ENCODE measurements at places on chromosomes 1 and 21.

- no peak for DNase-seq
Observed at GRCh38 chr1:30721812-30722537, 1.4 kb downstream of the MATN1 start.

DNA sequence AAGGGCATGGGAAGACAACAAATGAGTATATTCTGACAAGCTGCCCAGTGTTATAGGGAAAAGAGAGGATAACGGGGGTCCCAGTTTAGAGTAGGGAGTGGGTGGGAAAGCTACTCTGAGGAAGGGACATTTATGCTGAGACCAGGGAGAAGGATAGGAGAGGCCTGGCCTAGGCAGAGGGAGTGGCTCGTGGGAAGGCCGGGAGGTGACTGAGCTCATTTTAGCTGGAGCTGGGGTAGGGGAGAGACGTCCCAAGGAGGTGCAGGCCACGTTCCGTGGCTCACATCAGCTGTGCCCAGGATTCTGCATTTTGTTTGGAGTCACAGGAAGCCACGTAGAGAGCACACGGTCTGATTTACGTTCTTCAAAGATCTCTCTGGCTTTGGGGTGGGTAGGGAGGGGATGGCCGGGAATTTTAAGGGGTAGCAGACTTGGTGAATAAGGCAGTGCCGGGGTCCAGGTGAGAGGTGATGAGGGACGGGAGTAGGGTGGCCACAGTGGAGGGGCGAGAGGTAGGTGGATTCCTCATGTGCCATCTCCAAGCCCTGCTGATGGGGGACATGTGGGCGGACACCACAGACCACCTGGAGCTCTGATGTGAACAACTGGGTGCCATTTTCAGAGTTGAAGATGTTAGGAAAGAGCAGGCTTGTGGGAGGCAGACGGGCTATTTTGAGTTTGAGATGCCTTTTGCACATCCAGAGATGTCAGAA is 4.7 kb downstream of the TINAGL1 start:
- no peak for DNase-seq

DNA sequence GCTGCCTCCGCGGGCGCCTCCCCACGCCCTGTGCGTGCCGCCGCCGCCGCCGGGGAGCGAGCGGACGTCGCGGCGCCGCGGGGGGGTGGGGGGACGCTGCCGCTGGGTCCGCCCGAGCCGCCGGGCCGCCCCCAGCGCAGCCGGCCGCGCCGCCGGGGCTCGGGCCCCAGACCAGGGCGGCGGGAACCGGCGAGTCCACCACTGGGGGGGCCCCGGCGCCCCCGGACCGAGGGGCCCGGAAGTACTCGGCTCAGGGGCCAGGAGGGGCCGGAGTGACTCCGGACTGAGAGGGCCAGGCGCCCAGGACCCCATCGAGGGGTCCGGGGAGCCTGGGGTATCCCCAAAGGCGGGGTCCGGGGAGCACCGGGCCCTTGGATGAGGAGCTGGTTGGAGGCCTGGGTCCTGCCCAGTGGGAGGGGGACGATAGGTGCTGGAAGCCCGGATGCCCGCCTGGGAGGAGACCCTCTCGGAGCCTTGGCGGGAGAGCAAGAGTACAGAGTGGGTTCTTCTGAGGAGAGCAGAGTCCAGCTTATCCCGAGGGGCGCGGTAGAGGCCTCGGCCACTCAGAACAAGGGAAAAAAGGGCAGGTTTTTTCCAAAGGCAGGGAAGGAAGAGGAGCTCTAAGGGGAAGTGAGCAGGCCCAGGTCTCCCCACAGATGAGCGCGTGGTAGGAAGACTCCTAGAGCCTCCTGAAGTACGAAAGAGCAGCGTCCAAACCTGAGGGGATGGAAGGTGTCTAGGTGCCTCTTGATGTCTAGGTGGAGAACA is 556 bp downstream of the GMEB1 start:
- DNase-seq, result peak; percentile 68

DNA sequence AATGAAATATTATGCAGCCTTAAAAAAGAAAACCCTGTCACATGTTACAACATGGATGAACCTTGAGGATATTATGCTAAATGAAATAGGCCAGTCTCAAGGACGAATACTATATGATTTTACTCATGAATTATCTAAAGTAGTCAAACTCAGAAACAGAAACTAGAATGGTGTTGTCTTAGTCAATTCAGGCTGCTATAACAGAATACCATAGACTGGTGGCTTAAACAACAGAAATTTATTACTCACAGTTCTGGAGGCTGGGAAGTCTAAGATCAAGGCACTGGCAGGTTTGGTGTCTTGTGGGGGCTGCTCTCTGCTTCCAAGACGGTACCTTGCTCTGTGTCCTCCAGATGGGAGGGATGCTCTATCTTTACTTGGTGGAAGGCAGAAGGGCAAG is 113.8 kb upstream of the DNAH14 start:
- DNase-seq, result no peak

GRCh38 chr1:85137660-85138059 is 63.2 kb downstream of the SYDE2 start:
- no peak for DNase-seq

DNA sequence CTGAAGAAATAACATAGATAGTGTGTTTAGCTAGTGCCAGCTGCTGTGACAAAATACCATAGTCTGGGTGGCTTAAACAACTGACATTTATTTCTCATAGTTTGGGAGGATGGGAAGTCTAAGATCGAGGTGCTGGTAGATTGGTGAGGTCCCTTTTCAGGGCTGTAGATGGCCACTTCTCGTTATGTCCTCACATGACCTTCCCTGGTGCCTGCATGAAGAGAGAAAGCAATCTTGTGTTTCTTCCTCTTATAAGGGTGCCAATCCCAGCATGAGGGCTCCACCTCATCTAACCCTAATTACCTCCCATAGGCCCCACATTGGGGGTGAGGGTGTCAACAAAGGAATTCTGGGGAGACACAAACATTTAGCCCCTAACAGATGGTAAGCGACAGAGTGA is 9.3 kb downstream of the MTARC2 start:
- no peak for DNase-seq

DNA sequence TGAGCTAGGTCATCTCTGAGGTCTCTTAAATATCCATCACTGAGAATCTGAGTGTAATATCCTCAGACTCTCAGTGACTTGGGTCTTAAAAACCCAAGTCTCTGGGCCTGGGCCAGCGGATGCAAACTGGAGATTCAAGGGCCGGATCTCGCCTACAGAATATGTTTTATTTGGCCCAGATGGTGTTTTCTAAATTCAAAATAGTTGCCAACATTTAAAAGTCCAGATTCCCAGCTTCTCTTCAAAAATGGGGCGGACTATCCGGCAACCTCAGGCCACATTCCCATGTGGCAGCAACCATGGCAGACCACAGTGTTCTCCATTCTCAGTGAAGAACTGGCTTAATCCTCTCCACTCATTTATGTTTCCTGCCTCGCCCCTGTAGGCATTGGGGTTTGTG is 12.7 kb upstream of the HEYL start:
- DNase-seq, result no peak

GRCh38 chr1:154176337-154176736 is 15.6 kb downstream of the TPM3 start:
- DNase-seq, result no peak

GRCh38 chr21:31720739-31721138 is 11.2 kb downstream of the SCAF4 start:
- no peak for DNase-seq

- no peak for DNase-seq
Observed at GRCh38 chr1:229363723-229364122, 20.9 kb upstream of the CCSAP start.
